ENCODE measurements at places on chromosomes 2 and 18. TPM values are rescaled to one million over a fixed set of nuclear protein-coding genes. Genes with fewer than 3 reads are reported as not detected.
A peak's percentile ranks its signal among the peaks of the same experiment; 100 is the strongest.

The IL1B gene
- not detected for total RNA-seq

The DAW1 gene
- total RNA-seq = not detected

The MC2R gene
- not detected for total RNA-seq

The POTEI gene
- not detected for total RNA-seq

The DNER gene
- total RNA-seq = not detected

The FAM110C gene
- not detected for total RNA-seq

GRCh38 chr2:158060160-158060834 lies 41.4 kb upstream of the UPP2 start:
- DNase-seq = no peak

GRCh38 chr2:189125195-189125594 lies 54.4 kb downstream of the COL5A2 start:
- no peak for DNase-seq

DNA sequence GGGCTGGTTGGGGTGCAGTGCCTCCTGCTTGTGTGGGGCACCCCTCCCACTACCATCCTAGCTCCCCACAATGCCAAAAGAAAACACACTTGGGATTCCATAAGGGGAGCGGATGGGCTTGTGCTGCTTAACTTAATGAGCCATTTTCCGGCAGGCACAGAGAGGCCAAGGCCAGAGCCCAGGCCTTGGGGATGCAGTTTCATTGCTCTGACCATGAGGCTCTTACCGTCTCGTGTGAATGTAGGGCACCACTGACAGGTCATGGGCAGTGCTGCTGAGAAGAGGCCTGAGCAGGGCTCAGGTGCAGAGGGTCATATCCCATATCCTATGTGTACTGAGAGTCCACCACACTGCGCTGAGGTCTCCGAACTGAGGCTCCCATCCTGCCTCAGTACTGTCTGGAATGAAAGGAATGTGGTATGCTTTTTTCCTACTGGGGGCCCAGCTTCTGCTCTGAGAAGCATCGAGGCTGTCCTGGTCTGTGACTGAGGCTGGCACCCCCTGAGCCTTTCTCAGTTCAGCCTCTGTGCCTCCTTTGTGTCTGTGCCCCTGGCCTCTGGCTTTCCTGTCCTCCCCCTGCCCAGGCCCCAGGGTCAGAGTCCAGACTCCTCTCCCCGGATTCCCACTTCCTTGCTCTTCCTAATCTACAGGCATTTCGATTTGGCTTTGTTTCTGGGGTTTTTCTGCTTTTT lies 45.2 kb upstream of the MAPRE3 start:
- DNase-seq = no peak

DNA sequence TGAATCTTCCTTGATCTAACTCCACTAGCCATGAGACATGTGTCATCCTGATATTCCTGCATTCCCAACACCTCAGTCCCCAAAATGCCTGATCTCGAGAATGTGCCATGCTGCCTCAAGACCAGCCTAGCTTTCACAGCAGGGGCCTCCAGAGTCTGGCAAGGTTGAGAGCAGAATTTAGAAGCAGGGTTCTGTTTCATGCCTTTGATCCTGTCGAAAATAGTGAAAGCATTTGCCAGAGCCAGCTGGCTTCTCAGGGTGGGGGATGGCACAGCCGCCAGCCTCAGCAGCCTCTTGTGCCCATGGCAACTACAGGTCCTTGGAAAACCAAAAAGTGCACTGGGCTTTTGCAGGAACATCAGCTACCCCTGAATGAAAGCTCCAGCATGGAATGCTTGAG lies 143.5 kb downstream of the RTN4 start:
- no peak for DNase-seq

- no peak for DNase-seq
Observed at GRCh38 chr2:98822301-98823164, 91.6 kb upstream of the MGAT4A start.

DNA sequence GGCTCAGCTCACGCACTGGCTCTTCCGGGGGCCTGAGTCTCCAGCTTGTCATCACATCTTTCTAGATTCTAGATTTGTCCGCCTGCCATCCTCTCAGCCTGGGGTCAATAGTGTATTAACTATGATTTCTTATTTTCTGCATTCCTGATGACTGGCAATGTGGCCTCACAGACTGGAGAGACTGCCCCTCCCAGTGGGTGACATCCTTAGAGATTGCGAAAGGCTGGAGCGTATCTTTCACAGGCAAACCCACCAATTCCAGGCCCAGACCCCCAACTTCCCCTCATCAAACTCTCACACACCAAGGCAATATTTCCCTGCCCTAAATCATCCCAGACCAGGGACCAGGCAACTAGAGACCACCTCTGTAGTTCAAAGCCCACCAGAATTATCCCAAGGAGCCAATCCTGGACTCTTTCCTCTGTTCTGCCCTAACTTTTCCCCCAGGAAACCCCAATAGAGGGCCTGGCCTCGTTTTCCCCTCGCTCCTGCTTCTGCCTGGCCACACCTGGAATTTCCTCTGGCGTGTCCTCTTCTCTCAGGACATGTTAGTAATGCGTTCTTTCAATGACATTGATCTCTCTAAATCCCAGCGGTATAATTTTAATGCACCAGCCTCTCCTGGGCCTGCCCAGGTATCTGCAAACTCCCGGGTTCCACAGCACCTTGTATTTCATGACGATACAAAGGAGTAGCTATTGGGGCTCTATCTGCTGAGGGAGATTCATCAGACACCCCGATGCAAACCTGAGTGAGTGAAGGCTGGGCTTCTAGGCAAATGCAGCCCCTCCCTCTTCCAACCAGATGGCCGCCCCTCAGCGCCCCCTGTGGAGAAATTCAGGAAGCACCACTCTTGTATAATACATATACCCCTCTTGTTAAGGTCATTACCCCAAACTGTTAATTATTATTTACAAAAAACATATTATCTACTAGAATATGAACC lies 2.4 kb upstream of the KCNF1 start:
- DNase-seq = no peak

DNA sequence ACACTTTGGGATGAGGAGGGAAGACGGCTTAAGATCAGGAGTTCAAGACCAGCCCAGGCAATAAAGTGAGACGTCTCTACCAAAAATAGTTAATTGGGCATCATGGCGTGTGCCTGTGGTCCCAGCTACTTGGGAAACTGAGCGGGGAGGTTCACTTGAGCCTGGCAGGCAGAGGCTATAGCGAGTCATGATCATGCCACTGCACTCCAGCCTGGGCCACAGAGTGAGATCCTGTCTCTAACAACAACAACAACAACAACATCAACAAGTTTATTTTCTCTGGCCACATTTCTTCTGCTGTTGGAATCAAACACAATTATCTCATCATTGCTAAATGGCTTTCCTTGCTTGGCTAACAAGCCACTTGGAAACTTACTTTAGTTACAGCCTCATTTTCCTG lies 13.4 kb downstream of the NIFK start:
- DNase-seq = no peak

- DNase-seq = peak; percentile 57
Observed at GRCh38 chr2:75047189-75047991, 88.9 kb downstream of the POLE4 start.

DNA sequence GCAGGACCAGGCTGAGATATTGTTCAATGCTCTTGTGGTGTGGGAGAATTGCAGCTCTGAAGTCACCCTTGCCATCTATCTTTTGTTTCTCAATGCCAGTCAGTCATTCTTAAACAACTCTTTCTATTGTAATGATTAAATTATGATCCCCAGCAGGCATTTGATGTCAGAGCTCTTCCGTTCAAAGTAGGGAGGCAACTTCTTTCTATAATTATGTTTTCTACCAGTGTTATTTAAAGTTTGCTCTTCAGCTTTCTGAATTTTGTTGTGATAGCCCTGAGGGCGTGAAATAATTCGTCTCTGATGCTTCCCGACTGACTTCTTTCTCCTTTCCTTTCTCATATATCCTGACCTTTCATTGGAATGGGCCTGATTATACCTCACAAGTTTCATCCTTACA lies 161.4 kb upstream of the KLHL14 start:
- no peak for DNase-seq

- no peak for DNase-seq
Observed at GRCh38 chr2:106332054-106332453, 136.2 kb downstream of the RGPD3 start.

DNA sequence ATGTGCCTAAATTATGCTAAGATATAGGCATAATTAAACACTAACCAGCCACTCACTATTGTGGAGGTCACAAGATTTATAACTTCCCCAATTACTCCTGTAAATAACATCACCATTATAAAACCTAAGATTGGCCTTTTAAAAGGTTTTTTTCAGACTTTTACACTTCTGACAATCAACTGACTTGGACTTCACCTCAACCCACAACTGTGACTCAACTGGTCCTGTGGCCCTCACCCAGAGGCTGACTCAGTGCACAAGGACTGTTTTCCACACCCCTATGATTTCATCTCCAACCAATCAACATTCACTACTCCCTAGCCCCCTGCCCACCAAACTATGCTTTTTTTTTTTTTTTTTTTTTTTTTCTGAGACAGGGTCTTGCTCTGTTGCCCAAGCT lies 11.6 kb downstream of the TTR start:
- DNase-seq = peak; percentile 16

- DNase-seq = no peak
Observed at GRCh38 chr18:32443033-32443705, 27.5 kb downstream of the GAREM1 start.

- DNase-seq = no peak
Observed at GRCh38 chr18:9174302-9174701, 37.7 kb downstream of the ANKRD12 start.

DNA sequence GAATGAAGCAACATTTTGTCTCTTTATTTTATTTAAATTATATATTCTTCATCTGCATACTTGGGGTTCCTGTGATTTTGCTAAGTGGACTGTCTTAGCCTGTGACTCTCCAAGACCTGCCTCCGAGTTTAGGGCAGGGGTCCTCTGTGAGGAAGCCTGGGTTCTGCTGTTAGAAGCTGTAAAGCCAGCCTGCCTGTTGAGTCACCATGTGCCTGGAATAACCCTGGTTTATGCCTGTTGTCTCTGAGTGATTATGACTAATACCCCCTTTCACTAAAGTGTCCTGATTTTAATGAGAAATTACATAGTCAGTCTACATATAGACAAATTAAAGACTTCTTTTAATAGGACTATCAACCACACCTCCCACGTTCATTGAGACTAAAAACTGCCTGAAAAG lies 369.1 kb downstream of the ZNF521 start:
- DNase-seq = no peak

DNA sequence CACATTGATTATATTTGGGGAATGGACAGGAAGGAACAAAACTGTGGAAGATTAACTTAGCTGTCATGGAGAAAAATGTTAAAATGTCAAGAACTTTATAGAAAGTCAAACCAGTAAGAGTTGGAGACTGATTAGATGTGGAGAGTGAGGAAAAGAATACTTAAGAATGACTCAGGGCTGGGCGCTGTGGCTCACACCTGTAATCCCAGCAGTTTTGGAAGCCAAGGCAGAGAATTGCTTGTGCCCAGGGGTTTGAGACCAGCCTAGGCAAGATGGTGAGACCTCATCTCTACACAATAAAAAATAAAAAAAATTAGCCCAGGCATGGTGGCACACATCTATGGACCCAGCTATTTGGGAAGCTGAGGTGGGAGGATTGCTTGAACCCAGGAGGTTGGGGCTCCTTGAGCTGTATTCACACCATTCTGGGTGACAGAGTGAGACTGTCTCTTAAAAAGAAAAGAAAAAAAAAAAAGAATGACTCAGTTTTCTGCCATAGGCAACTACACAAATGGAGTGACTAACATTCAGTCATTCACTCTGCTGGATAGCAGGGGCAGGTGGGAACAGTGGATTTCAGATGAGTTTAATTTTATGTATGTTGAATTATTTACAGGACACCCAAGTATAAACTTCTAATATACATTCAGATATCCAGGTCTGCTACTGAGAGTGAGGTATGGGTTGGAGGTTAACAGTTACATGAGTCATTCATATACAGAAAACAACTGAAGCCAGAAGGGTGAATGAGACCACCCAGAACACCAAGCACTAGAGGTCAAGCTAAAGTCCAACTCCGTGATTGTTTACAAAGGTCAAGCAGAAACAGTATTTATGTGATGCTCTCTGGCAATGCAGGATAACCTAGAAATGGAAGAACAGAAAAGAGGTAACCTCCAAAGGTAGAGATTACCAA lies 33.9 kb downstream of the ORC2 start:
- DNase-seq = no peak

DNA sequence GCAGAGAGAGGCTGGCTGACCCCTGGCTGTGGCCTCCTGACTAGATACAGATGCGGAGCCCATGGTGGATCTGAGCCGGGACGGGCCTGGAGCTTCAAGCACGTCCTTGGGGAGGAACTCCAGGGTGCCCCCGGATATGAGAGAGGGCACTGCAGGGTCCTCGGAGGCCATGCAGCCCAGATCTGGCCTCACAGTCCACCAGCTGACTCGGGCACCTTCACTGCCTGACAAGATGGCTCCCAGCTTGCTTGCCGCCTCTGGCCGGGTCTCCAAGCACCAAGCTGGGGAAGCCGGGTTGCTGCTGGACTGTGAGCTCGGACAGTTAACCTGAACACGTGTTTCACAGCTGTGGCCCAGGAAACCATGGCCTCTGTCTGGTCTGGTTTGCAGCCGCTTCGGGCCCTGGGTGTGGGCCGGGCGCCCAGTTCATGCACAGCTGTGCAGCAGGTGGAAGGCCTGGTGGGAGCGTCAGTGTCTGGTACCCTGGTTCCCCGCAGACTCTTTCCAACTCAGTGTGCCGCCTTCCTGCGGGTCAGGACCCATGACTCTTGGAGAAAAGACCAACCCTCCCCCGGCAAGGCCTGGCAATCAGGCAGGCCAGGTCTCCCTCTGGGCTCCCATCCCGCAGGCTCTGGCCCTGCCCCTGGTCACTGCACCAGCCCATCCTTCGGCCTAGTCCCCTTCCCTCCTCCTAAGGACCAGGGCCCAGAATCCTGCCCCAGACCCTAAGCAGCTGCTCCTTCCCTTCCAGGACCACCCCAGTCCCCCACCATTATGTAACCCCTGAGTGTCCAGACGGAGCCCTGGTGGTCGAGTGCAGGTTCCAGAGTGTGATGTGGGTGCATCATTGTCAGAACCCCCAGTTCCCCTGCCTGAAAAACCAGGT lies 74.6 kb upstream of the OTOS start:
- no peak for DNase-seq

DNA sequence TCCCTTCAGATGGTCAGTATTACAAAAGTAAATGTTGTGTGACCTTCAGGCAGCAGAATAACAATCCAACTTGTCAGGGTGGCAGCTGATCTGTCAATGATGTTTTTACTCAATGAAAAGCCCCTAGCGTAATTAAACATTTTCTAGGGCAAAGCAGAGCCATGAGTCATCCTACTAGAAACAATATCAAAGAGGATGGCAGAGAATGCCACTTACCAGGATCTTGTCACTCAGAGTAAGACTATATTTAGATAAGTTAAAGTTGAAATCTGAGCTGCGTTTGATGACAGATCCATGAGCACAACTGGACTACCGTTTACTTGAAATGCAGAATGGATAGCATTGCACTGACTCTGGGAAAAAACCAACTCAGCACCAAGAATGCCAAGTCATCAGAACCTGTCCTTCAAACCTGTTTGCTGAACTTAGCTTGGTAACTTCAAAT lies 612.6 kb upstream of the ACVR2A start:
- DNase-seq = no peak

Measured in fibroblast of the aortic adventitia (primary cell).